Activated gamma-delta T cell (primary cell): ENCODE measurements at places on chromosomes 7 and 10.

DNA sequence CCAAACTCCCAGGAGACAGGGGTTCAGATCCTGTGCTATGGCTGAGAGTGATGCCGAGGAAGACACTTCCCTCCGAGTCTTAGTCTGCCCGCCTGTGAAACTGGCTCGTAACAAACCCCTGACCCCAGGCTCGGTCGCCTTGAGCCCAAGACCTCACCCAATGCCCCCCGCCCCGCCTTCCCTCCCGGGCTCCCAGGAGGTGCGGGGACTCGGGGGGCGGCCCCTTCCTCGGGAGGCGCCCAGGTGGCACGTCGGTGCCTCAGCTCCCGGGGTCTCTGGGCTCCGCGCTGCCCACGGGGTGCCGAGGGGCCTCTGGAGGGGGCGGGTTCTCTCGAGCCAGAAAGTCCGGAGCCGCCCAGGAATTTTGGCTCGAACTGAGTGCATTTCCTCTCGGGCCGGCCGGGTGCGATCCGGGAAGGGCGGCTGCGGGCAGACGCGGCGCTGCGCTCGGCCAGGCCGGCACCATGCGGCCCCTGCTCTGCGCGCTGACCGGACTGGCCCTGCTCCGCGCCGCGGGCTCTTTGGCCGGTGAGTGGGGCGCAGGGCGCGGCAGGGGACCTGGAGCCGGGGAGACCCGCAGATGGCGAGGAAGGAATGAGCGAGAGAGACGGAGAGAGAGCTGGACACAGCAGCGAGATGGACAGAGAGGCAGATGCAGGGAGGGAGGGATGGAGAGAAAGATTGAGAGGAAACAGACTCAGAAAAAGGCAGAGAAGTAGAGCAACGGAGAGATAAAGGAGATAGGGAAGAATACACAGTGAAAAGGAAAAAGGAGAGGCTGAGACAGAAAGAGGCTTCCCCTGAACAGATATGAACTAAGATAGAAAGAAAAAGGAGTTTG lies at the start of gene PLAC9:
PLAC9 (plus strand) TSS at position 432 of the 841 bp plus-strand sequence; CDS start at position 465, 33 bp downstream.
- no peak for DNase-seq

DNA sequence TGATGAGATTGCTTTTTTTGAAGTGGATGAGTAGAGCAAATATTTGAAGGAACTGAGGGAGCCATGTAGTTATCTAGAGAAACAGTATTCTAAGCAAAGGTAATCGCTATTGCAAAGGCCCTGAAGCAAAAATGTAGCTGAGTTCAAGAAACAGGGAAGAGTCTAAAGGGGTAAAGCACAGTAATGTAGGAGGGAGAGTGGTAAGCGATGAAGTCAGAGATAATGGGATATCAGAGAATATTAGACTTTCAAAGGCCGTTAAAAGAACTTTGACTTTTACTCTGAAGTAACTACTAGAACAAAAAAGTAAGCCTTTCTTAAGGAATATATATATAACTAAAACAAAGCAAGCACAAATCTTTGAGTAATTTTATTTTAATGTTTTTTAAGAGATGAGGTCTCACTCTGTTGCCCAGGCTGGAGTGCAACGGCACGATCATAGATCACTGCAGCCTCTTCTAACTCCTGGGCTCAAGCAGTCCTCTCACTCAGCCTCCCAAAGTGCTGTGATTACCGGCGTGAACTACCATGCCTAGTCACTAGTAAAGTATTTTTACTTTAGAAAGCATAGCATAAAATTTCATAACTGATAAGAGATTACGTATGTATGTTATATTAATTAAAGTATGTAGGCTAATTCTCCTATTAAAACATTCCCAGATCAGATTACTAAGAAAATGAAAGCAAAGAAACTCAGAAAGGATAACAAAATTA lies 61.7 kb upstream of the OIT3 start:
- no peak for DNase-seq

DNA sequence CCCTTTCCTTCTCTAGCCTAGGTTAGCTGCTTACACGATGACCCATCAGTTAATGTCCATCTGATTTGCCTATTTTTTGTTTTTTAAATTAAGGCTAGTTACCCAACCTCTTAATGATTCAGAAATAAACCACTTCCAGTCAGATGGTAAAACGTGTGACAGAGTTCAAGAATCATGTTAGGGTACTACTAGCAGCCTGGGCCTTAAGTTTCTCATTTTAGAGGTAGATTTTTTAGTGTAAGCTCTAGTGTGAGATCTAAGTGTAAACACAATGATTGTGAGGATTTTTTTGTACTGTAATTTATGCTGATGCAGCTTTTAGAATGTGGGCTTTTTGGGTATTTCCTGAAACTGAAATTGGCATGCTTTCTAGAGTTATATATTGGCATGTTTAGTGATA lies 130.0 kb downstream of the CDK14 start:
- no peak for DNase-seq

DNA sequence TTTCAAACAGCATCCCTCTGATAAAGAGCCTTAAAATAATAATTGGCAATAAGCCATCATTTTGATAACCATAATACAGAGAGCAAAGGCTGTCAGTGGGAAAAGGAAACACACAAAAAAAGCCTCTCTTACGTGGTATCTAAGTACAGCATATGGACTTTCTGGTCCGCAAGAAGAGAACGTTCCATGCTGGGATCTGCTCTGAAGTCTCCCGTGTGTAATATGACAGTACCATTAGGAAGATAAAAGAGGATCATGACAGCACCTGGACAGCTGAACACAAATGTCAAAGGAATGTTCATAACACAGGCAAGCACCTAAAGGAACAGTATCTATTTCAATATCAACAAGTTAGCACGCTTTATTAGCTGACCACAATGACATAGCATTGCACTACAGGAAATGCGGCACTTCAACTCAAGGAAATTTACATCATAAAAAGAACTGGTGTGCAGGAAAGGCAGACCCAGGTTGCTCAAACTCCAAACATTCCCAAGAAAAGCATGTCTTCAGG lies 9.9 kb downstream of the DCLRE1A start:
- no peak for DNase-seq

GRCh38 chr7:92415225-92415624 lies 32.1 kb upstream of the GATAD1 start:
- DNase-seq = no peak

DNA sequence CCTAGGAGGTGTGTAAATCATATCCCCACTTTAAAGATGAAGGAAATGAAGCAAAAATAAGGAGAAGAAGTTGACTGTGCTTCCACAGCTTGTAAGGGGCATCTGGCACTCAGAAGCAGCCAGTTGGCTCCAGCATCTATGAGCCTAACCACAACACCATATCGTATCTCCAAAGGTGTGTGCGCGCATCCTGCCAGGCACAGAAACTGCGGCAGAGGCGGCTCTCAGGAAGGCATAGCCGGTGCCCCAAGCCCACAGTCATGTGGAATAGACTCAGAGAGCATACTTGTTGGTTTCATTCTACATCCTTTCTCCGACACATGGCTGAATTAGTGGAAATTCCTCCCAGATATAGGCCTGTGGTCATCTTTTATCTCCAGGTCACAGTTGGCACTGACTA lies 423.9 kb downstream of the CALN1 start:
- DNase-seq = no peak
